Breast epithelium (tissue), 4 donors: ENCODE measurements at places on chromosomes 7 and 10. TPM values are rescaled to one million over a fixed set of nuclear protein-coding genes. Genes with fewer than 3 reads are reported as not detected.

DNA sequence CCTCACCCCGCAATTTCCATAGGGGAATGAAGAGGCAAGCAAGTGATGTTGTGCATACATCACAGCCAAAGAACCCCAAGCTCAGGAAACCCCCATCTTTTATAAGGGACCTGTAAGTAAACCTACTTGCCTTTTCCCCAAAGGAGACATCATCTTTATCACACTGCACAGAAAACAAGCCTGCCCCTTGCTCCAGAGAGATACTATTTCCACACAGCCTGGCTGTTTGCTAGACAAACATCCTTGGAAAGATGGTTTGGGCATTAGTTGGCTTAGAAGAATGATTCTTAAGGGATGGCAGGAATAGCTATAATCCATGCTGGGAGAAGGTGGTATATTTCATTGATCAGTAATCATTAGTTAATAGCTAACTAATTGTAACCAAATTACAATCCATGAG, 123.7 kb upstream of the SEC61G start:
- DNase-seq, result no peak

- no peak for DNase-seq
Measured at GRCh38 chr7:22481726-22482125, 18.3 kb downstream of the STEAP1B start.

Gene LIPF
- total RNA-seq, result not detected

DNA sequence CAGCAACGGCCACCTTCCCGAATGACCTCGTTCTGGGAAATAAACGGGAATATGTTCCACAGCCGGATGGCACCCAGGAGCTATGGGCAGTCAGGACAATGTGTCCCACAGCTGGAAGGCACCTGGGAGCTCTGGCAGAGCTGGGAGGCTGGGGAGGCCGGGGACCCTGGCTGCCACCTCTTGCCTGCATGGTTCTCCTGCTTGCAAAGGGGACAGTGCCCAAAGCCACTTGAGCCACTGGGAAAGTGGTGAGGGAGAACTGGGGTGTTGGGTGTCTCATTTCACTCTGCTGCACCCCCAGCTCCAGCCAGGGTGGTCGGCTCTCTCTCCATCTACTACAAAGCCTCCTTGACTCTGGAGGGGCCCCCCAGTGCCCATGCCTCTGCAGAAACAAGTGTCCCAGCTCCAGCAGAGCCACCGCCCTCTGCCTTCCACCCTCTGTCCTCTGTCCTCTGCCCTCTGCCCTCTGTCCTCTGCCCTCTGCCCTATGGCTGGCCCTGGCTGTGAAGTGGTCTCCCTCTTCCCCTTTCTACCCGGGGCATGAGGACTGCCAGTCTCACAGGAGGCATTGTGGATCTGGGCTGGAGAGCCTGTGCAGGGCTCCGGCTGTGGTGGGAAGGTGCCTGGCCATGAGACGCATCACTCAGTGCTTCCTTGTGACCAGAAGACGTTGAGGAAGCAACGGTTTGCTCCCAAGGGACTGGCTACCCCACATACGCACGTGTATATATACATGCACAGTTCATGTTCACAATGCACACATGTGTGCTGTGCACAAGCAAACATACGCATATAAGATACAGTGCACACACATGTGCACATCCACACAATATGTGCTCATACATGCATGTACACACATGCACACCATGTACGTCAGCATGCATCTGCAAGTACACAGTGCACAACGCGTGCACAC, 21.5 kb upstream of the INPP5A start:
- DNase-seq, result no peak

- no peak for DNase-seq
Measured at GRCh38 chr10:120854388-120854787, 3.2 kb downstream of the WDR11 start.

DNA sequence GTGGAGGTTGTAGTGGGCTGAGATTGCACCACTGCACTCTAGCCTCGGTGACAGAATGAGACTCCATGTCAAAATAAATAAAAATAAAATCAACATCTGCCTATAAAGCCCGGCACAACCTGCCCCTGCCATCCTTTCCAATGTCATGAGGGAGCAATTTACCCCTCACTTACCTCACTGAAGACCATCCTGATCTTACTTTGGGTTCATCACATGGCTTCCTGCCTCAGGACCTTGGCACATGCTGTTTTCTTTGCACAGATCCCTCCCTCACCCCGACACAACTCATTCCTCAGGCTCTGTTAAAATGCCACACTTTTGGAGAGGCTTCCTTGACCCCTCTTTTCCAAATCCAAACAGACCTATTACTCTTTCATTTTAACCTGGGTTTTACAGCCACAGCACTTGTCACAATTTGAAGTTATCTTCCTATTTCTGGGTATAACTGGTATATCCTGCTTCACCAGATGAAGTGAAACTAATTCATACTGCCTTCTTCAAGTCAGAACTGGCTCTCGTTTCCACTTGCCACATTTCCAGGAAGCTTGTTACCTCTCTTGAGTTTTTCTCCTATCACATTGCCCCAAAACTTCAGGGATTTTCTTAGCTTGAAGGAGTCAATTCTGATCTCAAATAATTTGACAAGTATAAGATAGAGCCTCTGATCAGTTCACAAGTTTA, 69.3 kb upstream of the PARD3 start:
- no peak for DNase-seq

GRCh38 chr10:132891368-132891767, 51.0 kb downstream of the CFAP46 start:
- DNase-seq, result no peak

DNA sequence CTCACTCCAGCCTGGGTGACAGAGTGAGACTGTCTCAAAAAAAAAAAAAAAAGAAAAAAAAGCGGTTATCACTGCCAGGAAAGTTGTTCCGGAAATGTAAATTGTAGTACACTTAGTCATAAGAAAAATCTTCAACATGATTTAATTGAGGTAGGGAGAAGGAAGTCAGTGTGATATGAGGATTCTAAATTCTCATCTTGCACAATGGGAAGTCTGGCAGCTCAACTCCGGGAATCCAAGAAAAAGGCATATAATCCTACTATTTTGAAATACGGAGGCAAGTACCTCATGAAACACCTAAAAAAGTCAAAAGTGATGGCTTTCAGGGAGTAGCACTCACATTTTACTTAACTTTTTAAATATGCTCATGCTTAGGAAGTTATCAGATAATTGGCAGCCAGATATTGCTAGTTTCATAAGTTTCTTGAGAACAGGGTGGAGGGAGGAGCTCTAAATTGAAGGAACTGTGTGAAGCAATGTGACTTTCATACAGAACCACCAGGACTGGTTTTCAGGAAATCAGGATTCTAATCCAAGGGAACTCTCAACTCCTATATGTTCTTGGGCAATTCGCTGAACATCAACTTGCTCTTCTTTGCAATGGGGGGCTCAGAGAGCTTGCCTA, 2.7 kb upstream of the C7orf25 start:
- DNase-seq, result no peak

DNA sequence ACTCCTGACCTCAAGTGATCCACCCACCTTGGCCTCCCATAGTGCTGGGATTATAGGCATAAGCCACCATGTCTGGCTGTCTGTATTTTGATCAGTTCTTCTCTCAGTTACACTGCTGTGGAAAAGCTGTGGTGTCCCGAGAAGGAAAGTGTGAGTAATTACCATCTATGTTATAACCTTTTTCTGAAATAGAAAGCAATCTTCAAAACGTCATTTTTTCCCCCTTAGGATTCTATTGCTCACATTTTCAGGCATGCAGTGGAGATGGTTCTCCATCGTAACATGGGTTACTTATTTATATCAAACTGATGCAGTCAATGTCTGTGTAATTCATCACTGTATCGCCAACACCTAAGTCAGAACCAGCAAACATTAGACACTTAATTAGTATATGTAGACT, 103.5 kb upstream of the FAM3C start:
- DNase-seq, result no peak

DNA sequence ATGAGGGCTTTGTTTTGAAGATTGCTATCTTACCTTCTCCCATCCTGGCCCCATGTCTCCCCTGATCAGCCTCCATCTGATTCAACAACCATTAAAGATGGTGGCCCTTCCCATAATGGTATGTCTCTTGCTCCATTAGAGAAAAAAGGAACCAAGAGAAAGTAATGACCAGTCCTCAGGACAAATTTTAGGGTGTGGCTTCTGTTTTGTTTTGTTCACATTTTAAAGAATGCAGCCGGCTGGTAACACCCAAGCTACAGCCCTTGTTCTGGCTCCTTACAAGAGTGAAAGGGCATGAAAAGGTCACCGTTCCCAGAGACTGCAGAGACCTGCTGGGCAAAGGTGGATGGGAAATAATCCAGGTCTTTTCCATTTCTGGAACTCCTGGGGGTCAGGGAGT, 287.9 kb upstream of the NEBL start:
- no peak for DNase-seq

- DNase-seq, result no peak
Measured at GRCh38 chr7:106813705-106814305, 51.3 kb upstream of the PIK3CG start.

GRCh38 chr7:79837915-79838314, 296.7 kb upstream of the GNAI1 start:
- DNase-seq, result no peak

Gene ARHGAP22
- total RNA-seq, result 4.8 TPM

DNA sequence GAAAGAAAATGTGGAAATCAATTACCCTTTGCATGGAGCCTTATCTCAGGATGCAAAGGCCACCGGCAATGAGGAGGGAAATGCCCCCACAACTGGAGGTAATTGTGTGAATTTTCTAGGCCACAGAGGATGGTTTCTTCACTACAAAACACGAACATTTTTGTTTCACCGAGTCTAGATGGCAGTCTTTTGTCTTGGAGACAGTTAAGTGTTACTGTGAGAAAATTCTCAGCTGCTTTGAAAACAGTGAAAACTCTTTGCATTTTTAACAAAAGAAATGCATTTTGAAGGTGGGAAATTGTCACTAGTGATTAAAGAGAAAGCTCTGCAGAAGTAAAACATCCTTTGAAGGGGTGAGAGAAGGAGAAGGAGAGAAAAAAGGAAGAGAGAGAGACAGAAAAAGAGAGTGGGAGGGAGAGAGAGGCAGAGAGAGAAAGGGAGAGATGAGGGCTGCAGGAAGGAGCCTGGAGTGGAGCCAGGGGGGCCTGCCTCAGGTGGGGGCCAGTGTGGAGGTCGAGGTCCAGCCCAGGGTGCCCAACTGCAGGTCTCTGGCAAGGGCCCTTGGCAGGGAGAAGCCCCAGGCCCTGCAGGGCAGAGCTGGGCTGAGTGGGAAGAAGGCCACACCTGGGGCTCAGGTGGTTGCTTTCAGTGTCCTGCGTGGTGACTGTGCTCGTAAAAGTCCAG, 261.4 kb downstream of the ADARB2 start:
- no peak for DNase-seq

DNA sequence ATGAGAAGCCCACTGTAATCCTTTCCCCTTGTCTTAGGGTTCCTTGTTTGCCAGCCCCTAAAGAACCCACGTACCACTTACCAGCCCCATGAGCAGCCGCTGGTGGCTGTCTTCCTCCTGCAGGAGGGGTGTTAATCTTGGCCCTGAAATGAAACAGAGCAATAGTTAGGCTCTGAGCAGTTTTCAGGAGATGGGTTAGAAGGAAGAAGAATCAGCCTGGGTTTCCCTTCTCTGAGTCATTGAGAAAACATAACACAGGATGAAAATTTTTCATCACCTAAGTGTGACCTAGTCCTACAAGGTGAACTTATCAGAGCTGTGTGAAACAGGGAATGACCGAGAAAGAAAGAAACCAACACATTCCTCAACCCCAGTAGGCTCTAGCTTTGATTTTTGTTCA, 90.0 kb downstream of the GSAP start:
- no peak for DNase-seq

Gene PILRA
- total RNA-seq, result 7.9 TPM

GRCh38 chr7:137120690-137121089, 222.8 kb downstream of the PTN start:
- no peak for DNase-seq

DNA sequence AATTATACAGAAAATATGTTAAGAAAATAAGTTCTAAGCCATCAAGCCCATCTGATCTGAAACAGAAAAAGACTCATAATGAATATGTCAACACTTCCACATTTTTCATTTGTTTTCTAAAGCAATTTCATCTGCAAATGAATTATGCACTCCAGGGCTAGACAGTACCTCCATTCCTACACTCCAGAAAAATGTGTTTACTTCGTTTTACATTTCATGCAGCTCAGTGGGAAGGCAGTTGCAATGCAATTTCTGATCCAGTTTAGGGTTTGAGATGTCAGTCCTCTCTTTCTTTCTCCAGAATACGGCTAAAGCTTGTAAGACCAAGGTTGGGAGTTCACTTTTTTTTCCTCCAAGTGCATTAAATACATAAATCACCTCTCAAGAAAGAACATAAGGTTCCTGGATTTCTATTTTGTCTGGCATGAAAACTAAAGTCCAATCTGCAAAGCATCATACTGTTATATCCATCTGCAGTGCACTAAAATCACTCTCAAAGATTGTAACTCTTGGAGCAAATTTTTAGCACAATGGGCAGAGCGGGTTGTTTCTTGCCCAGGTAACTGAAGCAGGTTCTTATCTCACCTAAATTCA, 348.8 kb upstream of the C7orf33 start:
- no peak for DNase-seq

- peak; percentile 51 for DNase-seq
Measured at GRCh38 chr7:74083117-74083876, at the start of gene LIMK1. TSS of gene LIMK1 (plus strand) at chr7:74083804. CDS start at chr7:74083991, 187 bp downstream.

Gene EPC1
- total RNA-seq, result 60.0 TPM

GRCh38 chr7:34497153-34497777, 160.8 kb upstream of the NPSR1 start:
- DNase-seq, result no peak

Gene FOXI2
- not detected for total RNA-seq

DNA sequence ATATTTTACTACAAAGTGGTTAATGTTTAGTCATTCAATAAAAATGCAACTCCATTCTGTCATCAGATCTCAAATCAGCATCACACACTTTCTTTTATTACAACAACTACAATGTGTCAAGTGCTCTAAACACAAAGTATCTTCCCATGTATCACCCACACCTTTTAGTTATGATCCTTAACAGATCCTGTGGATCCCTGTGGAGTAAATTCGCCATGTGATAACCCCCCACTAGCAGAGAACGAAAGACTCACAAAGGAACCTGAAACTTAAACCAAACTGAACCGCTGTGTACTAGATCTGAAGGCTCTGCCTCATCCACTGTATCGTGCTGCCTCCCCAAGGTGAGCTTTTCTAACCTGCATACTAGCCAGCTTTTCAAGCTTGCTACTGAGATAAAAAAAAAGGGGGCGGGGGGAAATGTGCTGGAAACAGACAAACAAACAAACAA, 1.7 kb downstream of the DPY19L1 start:
- DNase-seq, result no peak

Gene CDK5
- total RNA-seq, result 8.6 TPM

- no peak for DNase-seq
Measured at GRCh38 chr7:125089171-125089570, 159.5 kb upstream of the POT1 start.

- peak; percentile 65 for DNase-seq
Measured at GRCh38 chr10:77392851-77393250, 244.8 kb downstream of the KCNMA1 start.

GRCh38 chr10:93465806-93466675, 16.1 kb downstream of the MYOF start:
- DNase-seq, result peak; percentile 94

Gene CPN1
- not detected for total RNA-seq
